Central memory CD4-positive, alpha-beta T cell (primary cell): ENCODE measurements at places on chromosomes 11 and 22.

DNA sequence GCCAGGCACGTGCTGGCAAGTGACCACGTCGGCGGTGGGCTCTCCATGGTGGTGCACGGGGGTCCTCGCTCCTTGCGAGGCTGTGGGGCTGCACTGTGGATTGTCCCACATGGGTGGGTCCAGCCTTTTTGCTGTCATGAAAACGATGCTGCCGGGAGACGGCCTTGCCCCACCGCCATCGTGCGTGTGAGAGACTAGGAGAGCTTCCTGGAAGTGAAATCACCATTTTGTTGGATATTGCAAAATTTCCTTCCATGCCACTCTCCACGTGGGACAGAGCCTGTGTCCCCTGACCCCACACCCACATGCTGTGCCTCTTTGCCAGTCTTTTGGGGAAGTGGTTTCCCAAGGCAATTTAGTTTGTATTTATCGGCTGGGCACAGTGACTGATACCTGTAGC, 18.2 kb upstream of the GRAMD4 start:
- no peak for DNase-seq

- no peak for DNase-seq
Measured at GRCh38 chr11:90229791-90230190, 6.9 kb upstream of the CHORDC1 start.

DNA sequence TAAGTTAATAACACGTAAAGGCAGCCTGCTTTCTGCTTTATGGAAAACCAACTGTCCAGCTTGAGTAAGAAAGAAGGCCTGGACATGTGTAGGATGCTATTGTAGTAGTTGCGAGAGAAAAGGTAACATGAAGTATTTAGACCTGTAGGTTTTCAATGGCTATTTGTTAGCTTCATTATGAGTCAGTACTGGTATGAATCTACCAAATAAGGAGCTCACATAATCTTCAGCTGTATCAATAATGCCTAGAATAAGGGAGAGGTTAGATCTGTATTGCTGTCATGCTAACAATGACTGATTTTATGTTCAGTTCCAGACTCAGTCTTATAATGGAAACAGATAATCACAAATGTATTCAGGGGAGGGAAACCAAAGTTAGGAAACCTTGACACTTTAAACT, 550.3 kb downstream of the CNTN5 start:
- no peak for DNase-seq

DNA sequence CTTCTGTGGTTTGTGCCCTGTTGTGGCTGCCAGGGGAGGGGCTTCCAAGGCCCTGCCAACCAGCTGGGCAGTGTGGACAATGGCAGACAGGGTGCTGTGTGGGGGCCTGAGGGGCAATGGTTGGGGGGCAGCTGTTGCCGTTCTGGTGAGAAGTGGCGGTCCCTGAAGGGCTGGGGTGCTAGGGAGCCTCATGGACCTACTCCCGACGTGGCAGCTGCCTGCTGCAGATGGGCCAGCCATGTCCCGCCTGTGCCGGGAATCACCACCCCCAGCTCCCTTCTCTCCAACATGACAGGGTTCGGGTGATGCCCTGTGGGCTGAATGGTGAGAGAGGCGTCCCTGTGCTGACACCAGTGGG, 74.2 kb downstream of the KCNQ1 start:
- no peak for DNase-seq

DNA sequence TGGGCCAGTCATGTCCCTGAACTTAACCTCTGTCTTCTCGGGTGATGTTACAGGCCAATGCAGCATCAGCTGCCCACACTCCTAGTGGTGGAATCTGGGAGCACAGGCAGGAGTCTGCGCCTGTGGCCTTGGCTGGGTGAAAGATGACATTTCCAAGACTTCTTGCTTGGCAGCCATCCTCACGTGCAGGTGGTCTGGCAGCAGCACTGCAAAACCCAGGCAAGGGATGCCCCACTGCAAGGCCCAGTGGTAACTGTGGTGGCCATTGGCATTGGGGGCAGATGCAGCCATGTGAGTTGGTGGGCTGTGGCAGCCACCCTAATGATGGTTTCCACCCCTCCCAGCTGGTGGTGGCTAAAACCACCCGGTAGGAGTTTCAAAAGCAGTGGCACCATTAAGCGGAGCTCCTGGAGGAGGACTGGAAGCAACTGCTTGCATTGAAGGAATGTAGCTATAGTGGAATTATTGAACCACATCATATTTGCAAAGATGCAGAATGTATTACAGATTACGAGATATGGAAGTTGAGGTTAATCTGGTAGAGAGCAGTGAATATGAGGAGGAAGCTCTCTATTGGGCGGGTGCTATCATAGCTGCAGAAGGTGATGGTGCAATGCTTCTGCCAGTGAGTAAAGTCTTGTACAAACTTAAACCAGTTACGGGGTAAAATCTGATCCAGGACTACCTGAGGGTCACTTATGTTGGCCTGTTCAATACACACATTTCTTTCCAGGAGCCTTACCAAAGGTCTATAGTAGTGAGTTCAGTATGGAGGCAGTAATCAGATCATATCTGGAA, 120.7 kb upstream of the TOP3B start:
- no peak for DNase-seq

DNA sequence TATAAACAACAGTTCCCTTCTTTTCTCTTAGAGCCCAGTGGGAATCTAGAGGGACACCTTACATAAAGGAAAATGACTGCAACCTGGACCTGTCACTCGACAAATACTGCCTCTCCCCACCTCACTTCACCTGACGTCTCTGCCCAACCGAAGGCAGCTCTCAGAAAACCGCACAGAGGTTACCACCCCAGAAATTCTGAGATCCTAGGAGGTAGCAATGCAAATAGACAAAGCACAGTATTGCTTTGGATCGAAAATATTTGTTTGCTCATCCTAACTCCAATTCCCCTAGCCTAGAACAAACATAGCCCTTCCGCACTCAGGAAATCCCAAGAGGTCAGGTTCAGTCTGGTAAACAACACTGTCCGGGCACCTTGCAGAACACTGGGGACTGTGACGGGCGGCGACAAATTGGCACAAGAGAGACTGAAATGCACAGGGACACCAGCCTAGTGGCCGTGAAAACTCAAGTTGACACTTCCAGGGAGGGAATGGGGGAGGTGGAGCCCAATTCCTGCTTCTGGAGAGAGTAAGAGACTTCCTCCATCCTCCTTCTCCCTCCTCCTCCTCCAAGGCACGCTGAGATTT, 420 bp upstream of the TRIM44 start:
- peak; percentile 44 for DNase-seq
